ENCODE measurements at places on chromosomes 13 and 19.

GRCh38 chr13:31214435-31214834 lies 14.7 kb downstream of the B3GLCT start:
- DNase-seq, result no peak

GRCh38 chr19:771332-771785 lies 20.4 kb downstream of the MISP start:
- DNase-seq, result peak; percentile 71

DNA sequence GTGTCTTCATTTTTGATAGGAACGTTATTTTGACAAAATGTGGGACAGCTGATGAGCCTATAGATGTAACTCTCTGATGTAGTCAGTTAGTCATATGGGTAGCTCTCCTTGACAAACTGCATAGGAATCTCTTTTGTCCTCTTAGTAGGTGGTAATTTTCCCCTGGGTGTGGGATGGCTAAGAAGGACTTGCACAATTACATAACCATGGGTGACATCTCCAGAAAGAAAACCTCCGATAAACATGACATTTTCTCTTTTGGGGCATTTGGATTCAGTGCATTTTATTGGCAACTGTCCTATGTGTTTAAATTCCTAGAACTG lies 41.8 kb downstream of the IGFL3 start:
- no peak for DNase-seq

- DNase-seq, result no peak
These were observed 76.9 kb downstream of the TNFSF13B start for GRCh38 chr13:108346376-108346775.

GRCh38 chr13:50910485-50910805 lies 854 bp downstream of the RNASEH2B start:
- peak; percentile 79 for DNase-seq

DNA sequence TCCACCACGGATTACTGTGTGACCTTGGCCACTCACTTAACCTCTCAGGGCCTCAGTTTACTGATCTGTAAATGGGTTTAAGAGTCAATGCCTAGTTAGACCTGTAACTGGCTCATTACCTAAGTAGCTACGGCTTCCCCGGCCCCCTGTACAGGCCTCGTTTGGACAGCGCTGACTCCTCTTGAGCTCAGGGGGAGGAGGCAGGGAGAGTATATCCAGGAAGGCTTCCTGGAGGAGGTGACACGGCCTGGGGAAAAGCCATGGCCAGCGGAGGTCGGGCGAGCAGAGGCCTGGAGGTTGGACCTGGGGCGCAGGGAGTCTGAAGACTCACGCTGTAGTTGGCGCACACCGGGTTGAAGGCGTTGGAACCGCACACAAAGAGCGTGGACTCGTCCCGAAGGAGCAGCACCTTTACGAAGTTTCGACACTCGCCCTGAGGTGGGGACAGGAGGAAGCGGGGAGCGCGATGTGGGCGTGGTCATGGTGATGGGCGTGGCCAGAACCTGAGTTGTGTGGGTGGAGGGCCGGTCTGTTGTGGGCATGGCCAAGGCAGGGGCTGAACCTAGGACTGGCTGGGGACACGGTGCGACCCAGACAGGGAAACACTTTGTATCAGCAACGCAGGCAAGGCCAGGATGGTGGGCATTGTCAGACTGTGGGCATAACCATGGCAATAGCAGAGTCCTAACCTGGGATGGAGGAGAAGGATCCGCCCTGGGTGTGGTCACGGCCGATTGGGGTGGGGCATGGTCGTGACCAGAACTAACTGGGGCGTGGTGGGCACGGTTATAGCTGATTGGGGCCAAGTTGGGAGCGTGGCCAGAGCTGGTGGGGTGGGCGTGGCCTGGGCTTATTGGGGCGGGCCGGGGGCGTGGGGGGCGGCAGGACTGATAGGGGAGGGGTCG lies 3.6 kb downstream of the SEMA6B start:
- peak; percentile 64 for DNase-seq

DNA sequence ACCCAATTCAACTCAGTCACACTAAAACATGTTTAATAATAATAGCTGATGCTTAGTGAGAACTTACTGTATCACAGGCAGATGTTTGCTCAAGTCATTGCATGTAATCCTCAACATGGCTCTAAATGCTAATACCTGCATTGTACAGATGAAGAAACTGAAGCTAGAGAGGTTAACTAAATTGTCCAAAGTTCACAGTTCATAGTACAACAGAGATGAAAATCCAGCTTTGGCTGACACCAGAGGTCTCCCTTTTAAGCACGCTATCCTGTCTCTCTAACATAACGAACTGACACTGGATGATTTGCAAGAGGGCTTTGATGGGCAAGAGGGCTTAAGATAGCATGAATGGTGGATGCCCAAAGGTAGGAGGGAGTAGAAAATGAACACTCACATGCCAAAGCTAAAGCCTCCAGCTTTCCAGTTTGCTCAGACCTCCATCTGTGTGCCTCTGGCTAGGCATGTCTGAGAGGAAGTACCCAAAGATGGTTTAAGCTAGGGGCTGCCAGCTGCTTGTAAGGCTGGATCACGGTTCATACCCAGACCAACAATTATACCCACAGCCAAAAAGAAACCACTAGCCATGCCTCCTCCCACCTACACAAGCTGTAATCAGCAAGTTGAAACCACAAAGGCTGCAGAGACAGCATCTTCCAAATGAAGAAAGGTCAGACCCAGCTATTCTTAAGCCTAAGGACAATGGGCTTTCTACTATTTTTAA lies 196.9 kb upstream of the UBL3 start:
- peak; percentile 93 for DNase-seq

DNA sequence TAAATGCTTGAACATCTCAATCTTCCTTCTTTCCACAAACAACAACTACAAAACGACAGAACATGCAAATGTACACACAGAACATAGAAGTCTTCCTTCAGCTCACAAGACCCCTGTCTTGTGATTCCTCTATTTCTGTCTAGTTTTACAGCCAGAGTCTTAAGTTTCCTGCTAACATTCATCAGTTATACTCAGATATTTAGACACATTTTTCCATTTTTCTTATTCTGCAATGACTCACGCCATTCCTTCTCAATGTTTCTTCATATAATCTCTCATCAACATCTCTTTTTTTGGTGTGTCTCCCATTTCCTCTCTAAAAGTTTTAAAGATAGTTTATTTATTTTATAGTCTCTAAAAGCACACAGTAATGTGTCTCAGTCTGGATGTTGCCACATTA lies 1872.9 kb upstream of the PCDH20 start:
- DNase-seq, result no peak

DNA sequence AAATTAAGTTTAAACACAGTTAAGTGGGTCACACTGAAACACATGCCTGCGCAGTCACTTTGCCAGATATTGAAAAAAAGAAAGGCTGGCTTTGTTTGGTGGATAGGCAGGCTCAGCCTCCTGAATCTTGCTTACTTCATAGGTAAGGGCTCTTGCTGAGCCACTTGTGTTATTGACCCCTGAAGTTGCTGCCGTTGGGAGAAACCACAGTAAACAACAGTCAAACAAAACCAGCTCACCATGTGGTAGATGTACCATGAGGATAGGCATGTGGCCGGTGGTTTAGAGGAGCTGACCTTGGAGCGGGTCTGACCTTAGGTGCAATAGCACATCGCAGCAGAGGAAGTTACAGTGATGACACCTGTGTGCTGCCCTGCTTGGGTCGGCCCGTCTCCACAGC lies 52.2 kb downstream of the SPATA13 start:
- no peak for DNase-seq

GRCh38 chr19:49333811-49334288 lies 1.4 kb upstream of the CD37 start:
- no peak for DNase-seq

GRCh38 chr13:112603641-112604225 lies 15.8 kb upstream of the TUBGCP3 start:
- DNase-seq, result no peak

GRCh38 chr13:99129050-99129449 lies 71.6 kb upstream of the UBAC2 start:
- no peak for DNase-seq

- peak; percentile 32 for DNase-seq
These were observed 58.4 kb downstream of the SPRYD7 start for GRCh38 chr13:49877629-49878218.

GRCh38 chr19:17424743-17425365 lies 5.0 kb downstream of the MVB12A start:
- peak; percentile 59 for DNase-seq

GRCh38 chr13:50284540-50284939 lies 269.3 kb downstream of the KCNRG start:
- DNase-seq, result peak; percentile 63

DNA sequence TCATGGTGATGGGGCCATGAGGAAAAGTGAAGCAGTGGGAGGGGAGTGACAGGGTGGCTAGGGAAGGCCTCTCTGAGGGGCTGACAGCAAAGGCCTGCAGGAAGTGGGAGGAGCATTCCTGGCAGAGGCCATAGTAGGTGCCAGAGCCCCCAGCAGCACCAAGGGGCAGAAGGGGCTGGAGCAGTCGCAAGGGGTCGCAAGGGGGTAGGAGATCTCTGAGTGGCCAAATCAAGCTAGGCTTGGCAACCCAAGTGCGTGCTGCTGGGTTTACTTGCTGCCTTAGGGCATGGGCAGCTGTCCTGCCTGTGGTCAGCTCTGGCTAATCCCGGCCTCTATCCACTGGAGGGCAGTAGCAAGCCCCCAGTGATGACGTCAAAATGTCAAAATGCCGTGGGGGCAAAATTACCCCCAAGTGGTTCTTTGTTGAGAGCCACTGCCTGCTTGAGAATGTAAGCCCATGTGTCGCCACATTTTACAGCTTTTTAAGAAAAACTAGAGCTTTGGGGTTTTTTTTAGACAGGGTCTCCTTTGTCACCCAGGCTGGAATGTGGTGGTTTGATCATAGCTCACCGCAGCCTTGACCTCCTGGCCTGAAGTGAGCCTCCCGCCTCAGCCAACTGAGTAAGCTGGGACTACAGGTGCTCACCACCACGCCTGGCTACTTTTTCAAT lies 11.8 kb downstream of the CCDC97 start:
- peak; percentile 53 for DNase-seq

GRCh38 chr19:3482507-3483225 lies 575 bp downstream of the SMIM44 start:
- DNase-seq, result no peak

- peak; percentile 88 for DNase-seq
These were observed 520 bp downstream of the ZNF787 start for GRCh38 chr19:56120371-56121179.

GRCh38 chr19:50701367-50701985 lies 18.1 kb downstream of the SHANK1 start:
- DNase-seq, result no peak

DNA sequence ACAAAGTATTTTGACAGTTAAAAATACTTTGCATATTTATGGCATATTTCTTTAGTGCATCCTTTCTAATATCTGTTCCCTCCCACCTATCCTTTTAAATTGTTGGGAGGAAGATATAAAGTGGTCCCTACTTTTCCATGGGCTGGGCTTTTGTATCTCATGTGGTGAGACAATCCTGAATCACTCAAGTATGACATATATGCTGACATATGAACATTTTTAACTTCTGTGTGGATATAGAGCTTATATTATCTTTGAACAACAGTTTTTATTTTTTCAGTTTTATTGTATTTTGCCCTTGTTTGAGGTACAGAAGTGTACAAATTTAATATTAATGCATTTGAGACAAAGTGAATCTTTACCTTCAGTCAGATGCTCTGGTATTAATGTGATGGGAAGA lies 3.4 kb downstream of the ZMYM2 start:
- no peak for DNase-seq

- DNase-seq, result no peak
These were observed 5.8 kb downstream of the LSR start for GRCh38 chr19:35254341-35255297.

- peak; percentile 45 for DNase-seq
These were observed 28.9 kb downstream of the AP2S1 start for GRCh38 chr19:46821512-46822409.

GRCh38 chr13:73000027-73000674 lies 58.7 kb upstream of the KLF5 start:
- peak; percentile 75 for DNase-seq

DNA sequence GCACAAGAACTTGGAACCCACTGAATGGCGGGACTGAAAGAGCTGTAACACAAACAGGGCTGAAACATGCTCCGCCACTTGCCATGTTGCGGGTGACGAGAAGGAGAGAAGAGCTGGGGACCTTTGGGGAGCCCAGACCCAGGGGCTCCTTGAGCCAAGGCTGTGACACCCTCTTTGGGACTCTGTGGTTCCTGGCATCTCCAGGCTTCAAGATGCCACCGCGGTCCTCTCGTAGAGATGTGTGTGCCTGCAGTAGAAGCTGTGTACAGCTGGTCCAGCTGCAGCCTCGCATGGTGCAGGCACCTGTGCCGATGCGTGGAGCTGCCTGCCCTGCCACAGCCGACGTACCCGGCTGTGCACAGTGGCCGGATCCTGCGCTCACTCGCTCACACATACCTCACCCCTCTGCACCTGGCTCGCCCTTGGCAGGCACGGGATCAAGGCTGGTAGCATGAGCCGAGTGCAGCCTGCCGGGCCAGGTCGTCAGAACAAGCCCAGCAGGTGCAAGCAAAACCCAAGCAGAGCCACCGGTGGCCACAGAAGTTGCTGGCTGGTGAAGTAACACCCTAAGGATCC lies 1385.8 kb downstream of the PCDH9 start:
- DNase-seq, result no peak

GRCh38 chr13:42066542-42066941 lies 18.1 kb downstream of the DGKH start:
- no peak for DNase-seq

DNA sequence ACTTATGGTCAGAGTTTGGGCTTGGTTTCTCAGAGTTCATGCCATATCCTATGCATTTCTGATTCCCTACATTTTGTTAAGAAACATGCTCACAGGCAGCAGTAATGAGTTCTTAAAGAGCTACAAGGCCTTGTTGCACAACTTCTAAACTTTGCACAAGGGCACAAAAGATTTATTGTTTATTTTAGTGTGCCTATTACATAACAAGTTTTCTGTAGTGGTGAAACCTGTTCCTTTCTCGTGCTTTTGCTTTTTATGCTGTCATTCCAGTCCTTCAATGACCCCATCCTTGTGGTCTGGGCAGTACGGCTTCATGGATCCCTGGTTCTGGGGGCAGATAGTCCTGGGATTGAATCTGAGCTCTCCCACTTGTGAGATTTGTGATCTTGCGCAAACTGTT lies 17.8 kb downstream of the ZNF507 start:
- no peak for DNase-seq

- DNase-seq, result peak; percentile 83
These were observed 9.1 kb downstream of the TNFRSF19 start for GRCh38 chr13:23579072-23579895.

DNA sequence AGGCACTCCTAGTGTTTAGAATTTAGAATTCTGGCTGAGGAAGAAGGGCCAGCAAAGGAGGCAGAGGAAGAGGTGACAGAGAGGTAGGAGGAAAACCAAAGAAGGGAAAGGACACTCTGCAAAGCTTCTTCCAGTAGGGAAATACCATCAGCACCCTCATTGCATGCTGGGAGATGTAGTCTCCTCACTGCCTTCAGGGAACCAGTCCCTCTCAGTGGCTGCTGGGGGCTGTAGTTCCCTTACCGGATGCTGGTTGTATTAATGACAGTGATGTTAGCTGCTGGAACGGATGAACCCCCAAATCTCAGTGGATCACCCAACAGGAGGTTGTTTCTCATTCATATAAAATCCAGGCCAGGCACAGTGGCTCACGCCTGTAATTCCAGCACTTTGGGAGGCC lies 10.1 kb downstream of the GRIN2D start:
- peak; percentile 93 for DNase-seq

Measured in NB4 (cell line).